Urothelium cell line (cell line): ENCODE measurements at places on chromosomes 12 and 14.

GRCh38 chr14:75499084-75499875 lies 23.0 kb upstream of the BATF start:
- no peak for DNase-seq

DNA sequence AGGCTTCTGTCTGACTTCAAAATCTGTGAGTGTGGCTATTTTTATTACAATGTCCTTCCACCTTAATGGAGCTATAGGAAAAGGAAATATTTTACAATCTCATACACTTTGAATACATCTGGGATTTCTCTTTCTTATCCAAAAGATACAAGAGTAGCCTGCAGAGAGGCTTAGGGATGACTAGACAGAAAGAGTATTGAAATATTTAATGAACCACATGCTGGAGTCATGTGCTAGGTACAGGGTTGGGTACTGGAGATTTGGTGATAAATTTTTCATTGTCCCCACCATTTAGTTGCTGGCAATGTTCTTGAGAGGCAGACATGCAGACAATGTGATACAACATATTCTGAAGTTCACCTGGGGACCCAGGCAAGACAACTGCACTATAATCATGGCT lies 126.0 kb downstream of the PPFIA2 start:
- no peak for DNase-seq

DNA sequence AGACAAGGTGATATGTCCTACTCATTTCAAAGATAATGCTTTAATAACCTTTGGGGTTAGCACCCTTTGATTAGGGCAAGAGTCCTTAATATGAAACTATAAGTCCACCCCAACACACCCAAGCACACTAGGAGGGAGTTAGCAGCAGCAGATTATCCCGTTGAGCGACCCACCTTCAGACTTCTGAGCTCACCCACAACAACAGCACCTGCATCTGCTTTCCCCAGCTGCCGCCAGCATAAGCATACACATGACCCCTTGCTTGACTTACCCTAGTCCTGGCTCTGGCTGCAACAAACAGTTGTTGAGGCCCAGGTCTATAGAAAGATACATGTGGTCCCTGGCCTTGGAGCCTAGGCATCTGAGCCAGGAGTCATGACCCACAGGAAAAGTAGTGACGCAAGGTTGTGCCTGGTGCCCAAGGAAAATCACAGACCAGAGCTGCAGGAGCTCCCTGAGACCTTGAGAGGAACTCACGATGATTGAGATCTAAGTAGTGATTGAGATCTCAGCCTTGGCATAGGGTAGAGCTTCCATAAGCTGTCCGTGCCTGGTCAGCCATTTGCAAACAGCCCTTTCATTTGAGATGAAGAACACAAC lies 19.0 kb downstream of the ZDHHC22 start:
- no peak for DNase-seq

DNA sequence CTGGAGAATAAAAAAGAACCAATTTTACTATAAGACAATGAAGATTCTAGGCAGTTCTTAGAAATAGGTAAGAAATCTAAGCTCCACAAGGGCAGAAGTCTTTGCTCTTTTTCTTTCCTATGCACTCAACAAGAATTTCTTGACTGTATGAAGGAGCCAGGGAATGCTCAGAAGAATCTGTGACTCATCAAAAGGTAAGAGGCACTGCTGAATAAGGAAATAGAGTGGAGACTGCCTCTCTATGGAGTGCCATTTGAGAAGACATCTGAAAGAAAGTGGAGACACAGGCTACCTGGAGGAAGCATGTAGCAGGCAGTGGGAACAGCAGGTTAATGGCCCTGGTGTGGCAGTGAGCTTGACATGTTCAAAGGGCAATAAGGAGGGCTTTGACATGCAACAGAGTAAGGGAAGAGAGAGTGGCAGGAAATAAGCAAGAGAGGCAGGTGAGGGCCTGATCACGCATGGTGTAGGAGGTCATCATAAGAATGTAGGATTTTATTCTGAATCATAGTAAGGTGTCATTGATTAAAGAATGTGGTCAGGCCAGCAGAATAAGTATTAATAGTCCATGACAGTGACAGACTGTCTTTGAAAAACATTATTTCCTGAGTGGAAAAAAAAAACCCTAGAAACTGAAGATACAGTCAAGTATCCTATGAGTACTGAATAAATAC lies 446.7 kb upstream of the GARIN6 start:
- no peak for DNase-seq
